Kidney glomerular epithelial cell (primary cell): ENCODE measurements at places on chromosomes 4 and X.

DNA sequence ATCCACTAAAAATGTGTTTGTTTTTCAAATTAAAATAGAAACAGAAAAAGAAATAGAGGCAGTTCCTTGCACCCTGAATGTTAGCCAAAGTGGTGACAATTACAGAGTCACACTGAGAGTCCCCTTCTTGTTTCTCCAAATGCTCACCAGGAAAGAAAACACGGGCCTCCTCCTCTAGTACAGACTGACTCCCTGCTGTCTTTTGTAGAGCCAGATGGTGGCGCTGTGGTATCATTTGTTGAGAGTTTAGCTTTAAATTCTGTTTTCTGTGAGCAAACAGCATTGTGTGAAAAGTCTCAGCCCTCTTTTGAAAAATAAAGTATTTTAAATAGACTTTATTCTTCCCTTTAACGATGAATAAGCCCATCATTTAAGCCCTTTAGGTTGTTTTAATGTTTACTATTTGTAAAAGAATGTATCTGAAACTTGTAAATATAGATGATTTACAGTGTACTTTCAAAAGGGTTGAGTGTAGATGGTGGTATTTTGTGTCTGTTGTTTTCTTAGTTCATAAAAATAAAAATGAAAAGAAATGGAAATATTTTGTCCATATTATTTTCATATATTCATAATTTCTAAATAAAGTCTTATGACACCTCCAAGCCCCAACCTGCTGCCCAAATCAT is 36.9 kb upstream of the ATOH1 start:
- DNase-seq, result peak; percentile 77

GRCh38 chr4:88765729-88766128 is 68.1 kb upstream of the NAP1L5 start:
- peak; percentile 64 for DNase-seq

DNA sequence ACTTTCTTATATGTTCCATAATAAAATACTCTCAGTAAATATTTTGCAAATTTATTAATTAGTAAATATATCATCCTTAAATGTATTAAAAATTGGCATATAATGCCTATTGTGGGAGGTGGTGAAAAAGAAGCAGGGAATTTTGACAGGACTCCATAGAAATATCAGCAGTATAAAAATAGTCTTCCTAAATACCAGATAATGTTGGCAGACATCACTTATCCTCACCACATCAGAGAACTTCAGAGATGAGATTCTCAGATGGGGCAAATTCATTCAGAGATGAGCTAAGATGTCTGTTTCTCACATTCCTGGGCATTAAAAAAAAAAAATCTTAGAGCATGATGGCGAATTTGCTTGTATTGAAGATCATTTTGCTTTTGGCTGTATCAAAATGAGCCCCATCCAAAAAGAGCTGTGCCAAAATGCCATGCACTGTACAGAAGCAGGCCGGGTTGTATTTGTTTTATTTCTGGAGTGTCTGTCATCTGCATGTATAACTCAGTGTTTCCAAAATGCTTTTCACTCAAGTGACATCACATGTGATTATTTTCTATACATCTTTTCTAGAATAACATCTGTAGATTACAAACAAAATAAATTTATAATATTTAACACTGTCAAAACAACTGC is 41.7 kb downstream of the ATP8A1 start:
- no peak for DNase-seq

DNA sequence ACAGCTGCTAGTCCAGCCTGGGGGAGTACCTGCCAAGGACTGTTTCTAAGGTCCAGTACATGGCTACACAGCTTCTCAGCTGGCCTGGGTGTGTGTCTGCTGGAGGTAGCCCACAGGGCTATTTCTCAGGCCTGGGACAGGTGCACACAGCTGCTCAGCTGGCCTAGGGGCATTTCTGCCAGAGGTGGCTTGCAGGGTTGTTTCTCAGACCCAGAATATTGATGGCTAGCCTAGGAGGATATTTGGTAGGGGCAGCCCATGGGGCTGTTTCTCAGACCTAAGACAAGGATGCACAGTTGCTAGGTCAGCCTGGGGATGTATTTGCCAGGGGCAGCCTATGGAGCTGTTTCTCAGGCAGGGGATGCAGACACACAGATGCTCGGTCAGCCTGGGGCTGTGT is 29.4 kb downstream of the RAB28 start:
- no peak for DNase-seq

DNA sequence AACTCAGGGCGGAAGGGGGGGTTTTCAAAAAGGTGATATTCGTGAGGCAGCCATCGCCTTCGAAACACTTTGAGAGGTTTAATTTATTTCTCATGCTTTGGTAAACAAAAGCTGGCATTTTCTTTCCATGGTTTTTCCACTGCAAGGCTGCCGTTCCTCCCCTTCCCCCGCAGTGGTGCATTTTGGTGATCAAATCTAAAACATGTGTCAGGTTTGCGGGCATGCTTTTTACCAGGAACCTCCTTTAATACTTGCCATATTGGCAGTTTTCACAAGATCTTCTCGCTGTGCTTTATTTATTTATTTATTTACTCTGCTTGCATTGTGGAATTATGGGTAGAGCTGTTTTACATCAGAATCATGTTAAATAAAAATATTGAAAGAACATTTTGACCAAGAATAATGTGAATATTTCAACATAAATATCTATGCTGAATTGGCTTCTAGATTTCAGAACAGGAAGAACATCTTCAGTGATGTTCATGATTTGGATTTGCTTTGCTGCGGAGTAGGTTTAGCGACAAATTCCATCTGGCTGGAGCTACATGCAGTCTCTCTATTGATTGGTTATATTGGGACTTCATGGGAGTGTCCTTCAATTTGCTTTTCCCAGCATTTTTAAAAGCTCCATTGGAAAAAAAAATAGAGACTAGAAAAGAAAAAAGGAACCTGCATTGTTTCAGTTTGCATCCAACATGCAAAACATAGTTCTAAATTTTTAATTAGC is 54.4 kb downstream of the STOX2 start:
- no peak for DNase-seq

DNA sequence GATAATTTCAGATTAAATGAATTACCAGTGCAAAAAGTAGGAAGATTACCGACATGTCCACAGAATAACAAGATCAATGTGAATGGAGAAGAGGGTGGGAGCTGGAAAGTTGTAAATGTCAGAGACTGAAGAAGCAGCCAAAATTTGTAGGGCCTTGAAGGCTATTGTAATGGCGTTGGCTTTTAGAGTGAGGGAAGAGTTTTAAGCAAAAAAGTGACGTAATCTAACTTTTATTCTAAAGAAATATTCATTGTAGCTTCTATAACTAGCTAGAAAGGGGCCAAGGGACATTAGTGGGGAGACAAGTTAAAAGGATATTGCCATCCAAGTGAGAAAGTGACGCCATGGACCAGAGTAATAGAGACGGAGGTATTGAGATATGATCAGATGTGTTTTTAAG is 63.3 kb upstream of the PCDH7 start:
- no peak for DNase-seq

- DNase-seq, result peak; percentile 56
These were observed 1467.4 kb downstream of the C4orf33 start for GRCh38 chr4:130563185-130563888.

- DNase-seq, result no peak
These were observed 795.7 kb downstream of the ADGRL3 start for GRCh38 chr4:61995717-61996340.

DNA sequence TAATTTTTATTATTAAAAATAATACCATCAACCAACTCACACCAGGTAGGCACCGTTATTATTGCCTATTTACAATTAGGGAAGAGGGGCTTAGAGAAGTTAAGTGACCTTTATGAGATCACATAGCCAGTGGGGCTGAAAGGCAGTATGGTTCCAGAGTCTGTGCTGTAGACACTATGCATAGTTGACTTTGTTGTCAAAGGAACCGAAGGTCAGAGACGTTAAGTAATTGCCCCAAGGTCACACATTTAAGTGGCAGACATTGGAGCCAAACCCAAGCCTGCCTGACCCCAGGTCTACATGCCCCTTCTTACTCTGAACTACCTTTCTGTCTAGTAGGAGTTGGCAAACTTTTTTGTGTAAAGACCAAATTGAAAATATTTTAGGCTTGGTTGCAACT is 36.4 kb downstream of the RHOH start:
- no peak for DNase-seq

DNA sequence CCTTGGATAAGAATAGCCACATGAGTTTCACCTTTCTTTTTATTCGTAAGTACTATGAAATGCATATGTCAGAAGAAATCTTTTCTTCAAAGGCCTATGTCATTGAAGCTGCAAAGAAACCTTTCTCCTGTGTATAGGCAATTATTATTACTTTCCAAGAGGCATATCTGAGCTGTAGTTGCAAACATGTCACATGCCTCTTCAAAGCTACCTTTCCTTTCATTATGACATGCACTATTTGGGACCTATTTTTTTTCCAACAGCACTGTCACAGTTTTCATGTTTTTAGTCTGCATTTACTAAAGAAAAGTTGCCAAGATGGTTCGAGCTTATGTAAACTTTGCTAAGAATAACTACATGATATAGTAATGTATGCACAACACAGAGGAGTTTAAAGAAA is 548.8 kb upstream of the GALNT7 start:
- DNase-seq, result no peak

- DNase-seq, result peak; percentile 34
These were observed at the start of gene COL4A6 for GRCh38 chrX:108438110-108438623. COL4A6 (minus strand) TSS chrX:108438422; CDS start chrX:108438196, 226 bp downstream.

DNA sequence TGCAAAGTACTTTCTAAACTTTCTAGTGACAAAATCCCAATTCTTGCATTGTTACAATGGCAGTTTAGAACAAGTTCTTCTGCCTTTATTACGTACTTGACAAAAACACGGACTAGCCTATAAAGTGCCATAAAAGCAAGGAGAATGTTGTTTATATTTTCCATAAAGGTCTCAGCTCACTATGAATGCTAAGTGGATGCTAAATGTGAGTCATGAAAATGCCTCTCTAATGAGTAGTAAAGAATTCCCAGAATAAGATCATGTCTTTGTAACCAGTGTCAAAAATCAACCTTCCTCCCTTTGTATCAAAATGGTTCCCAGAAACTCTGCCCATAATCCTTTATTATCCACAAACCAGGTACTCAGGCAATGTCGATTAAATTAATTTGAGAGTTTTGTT is 539.8 kb upstream of the SLIT2 start:
- DNase-seq, result peak; percentile 27

DNA sequence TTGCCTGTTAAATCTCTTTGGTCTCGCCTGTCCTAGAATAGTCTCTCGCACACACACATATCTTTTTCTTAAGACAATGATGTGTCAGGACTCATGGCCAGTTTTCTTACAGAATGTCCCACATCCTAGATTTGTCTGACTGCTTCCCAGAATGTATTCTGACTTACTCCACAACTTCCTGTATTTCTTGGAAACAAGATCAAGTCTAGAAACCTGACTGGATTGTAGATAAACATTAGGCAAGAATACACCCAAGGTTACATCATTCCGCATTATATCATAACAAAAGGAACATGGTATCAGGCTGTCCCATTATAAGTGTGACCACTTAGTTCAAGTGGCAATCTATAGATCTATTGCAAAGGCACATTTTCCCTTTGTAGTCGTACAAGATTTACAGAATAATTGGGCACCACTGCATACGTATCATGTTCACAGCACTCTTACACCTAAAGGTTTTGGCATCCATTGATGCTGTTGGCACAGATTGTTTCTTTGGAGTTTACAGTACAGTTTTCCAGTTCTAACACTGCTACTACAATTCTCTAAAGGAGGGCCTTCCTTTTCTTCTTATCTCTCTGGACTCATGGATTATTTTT is 56.4 kb downstream of the FBXW7 start:
- peak; percentile 64 for DNase-seq

- DNase-seq, result no peak
These were observed 300.9 kb downstream of the CHIC1 start for GRCh38 chrX:73863852-73864251.

GRCh38 chr4:3478446-3479357 is 15.6 kb downstream of the DOK7 start:
- no peak for DNase-seq

- no peak for DNase-seq
These were observed 196.4 kb downstream of the GALNTL6 start for GRCh38 chr4:172009446-172010230.

- DNase-seq, result no peak
These were observed 80.7 kb upstream of the IGFBP7 start for GRCh38 chr4:57190601-57191481.

DNA sequence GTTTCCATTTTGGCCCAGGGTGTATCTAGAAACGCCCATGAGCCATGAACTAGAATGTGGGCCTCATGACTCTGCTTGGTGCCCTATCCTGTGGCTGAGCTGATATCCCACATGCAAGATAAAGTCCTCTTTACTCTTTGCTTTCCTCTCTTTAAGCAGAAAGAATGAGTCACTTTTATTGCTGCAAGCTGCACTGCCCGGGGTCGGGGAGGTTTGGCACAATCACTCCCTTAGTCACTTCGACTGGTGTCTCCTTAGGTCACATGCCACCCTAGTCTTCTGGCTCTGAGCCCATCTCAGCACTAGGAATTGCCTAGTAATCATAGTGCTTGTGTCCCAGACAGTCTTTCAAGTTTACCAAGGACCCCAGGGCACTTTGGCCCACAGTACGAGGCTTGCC is 75.1 kb upstream of the CXorf66 start:
- peak; percentile 0 for DNase-seq

- DNase-seq, result no peak
These were observed 808 bp downstream of the HUWE1 start for GRCh38 chrX:53685711-53686110.

- DNase-seq, result peak; percentile 82
These were observed 197.2 kb downstream of the PDGFC start for GRCh38 chr4:156774422-156774821.

DNA sequence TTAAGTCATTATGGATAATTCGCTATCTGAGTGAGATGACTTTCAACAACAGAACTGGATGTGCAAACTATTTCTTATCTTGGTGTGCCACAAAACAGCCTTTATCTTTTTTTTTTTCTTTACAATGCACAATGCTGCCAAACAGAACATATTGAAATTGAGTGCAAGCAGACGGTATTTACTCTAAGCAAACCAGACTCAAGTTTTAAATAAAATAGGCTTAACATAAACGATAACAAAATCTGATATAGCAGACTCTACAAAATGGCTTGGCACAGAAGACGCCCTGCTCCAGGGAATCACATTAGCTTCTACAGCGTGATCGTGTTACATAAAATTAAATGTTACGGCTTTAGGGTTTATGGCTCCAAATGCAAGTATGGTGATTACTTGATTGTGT is 9.6 kb upstream of the STK32B start:
- no peak for DNase-seq

DNA sequence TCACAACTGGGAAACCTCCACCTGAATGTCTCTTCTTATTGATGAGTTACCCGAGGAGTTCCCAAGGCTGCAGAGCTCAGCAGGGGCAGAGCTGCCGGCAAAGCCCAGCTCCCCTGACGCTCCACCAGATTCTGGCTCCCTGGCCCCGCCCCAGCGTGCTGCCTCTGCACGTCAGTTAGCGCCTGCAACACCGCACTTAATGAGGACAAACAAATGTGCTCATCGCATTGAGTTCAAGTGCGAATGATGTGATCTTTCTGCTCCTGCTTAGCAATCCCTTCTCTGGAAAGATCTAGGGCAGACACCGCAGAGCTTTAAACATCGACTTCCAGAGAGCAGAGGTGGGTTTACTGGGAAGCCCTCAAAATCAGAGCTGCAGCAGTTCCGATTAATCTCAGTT is 55.5 kb upstream of the FBXW7 start:
- DNase-seq, result no peak

- no peak for DNase-seq
These were observed 313.4 kb upstream of the SLC7A11 start for GRCh38 chr4:138555584-138555983.
